ENCODE measurements at places on chromosomes 11 and 22.

DNA sequence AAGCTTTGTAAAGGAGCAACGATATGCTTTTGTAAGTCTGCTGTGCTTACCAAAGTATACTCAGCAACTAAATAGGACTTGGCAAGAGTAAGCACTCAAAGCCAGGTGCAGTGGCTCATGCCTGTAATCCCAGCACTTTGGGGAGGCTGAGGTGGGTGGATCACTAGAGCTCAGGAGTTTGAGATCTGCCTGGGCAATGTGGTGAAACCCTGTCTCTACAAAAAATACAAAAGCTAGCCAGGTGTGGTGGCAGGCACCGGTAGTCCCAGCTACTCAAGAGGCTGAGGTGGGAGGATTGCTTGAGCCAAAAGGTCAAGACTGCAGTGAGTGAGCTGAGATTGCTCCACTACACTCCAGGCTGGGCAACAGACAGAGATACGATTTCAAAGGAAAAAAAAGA is 67.5 kb downstream of the PAK1 start:
- DNase-seq: no peak

DNA sequence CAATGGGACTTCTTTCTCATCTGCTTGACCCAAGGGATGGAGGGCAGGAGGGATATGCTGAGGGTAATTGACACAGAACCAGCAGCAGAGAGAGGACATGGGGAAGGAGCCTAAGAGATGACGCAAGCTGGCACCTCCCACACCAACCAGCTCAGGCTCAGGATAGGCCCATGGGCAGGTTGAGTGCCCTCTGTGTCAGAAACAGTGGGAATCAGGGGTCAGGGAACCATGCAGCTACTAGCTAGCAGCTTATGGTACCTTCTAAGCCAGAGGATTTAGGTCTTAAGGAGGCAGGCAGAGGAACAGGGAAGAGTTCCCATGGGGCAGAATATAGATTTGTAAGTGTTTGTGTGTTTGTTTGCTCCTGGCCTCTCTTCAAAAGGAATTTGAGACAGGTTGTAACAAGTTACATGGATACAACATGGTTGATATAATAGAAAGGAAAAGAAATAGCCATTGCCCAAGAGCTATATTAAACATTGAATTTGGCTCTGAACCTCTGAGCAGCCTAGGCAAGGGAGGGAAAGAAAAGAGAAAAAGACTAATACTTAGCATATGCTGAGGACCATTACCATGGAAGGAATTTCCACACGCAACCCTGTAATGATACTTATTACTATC is 39.9 kb upstream of the NAV2 start:
- no peak for DNase-seq

GRCh38 chr11:17827006-17827405 is 92.4 kb downstream of the KCNC1 start:
- no peak for DNase-seq

DNA sequence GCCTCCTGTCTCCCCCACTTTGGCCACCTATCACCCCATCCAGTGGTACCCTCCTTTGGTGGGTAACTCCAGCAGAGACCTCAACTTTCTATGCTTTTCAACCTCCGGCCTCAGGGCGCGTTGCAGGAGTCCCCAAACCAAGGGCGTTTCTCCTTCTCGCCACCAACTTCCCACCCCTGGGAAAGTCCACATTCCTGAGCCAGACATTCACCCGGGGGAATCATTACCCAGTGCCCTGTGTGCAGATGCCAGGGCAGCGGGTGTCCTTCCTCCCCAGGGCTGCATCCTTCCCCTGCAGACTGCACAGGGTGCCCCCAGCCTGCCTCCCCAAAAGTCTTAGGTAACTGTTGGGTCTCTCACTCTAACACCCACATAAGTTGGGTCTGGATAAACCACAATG is 26.4 kb downstream of the MYEOV start:
- no peak for DNase-seq

DNA sequence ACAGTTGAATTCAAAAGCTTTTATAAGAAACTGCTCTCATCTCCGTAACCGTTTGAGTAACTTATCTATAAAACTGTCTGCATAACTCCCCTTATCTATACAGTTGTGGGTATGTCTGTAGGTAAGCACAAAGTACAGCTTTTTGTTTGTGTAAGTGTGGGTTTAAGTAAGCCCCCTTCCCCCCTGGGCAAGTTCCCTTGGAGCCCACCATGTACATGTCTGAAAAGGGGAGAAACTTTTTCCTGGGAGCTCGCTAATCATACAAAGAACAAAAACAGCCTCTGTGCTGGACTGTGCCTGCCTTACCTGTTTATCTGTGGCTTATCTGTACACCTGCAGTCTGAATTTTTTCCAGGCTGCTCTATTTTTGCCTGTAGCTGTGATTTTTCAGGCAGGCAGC is 36.3 kb upstream of the TMEM45B start:
- no peak for DNase-seq

GRCh38 chr11:46352063-46352841 is 5.0 kb downstream of the DGKZ start:
- DNase-seq: no peak

DNA sequence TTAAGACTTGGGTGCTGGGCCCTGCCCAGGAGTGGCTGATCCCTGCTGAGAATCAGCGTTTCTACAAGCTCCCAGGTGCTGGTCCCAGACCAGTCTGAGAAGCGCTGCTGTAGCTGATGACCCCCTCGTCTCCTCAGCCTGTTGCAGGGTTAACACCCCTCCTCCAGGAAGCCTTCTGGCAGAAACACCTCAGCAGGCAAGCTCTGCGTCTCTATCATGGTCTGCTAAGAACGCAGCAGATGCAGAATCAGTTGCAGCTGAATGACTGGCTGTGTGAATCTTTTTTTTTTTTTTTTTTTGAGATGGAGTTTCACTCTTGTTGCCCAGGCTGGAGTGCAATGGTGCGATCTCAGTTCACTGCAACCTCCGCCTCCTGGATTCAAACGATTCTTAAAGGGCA is 132.5 kb downstream of the CACNA1I start:
- DNase-seq: no peak

- no peak for DNase-seq
Observed at GRCh38 chr22:20955548-20955947, 11.5 kb upstream of the AIFM3 start.

DNA sequence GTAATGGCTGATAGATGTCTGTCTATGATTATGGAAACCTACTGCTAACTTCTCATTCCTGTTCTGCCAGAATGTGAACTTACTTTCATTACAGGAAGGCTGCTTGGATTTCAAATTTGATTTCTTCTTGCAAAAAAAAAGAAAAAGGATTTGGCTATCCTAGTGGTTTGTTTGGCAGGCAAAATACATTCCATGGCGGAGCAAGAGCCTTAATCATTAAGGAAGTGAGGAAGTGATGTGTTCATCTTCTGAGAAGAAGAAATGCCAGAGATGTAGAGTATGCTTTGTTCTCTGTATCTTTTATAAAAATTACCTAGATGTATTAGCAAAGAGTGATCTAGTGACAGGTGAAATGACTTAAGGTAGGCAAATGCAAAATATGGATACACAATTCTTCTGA is 356.3 kb downstream of the SOX6 start:
- no peak for DNase-seq

DNA sequence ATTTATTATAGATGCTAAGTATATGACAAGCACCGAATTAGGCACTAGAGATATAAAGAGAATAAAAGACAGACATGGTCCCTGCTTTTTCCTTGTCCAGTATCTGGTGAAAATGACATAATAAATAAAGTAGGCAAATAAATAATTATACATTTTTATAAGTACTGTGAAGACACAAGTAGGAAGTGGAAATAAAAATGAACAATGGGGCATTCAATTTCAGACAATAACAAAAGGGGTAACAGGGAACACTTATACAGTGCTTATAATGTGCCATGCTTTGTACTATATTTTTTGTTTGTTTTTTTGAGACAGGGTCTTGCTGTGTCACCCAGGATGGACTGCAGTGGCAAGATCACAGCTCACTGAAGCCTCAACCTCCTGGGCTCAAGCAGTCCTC is 4.3 kb downstream of the KBTBD3 start:
- no peak for DNase-seq

- DNase-seq: peak; percentile 27
Observed at GRCh38 chr22:17120281-17120680, 879 bp downstream of the TMEM121B start.

- DNase-seq: no peak
Observed at GRCh38 chr22:48781391-48781790, 1046.3 kb downstream of the BRD1 start.

Measured in AML-193 (cell line).